ENCODE measurements at places on chromosomes 6 and 20.

DNA sequence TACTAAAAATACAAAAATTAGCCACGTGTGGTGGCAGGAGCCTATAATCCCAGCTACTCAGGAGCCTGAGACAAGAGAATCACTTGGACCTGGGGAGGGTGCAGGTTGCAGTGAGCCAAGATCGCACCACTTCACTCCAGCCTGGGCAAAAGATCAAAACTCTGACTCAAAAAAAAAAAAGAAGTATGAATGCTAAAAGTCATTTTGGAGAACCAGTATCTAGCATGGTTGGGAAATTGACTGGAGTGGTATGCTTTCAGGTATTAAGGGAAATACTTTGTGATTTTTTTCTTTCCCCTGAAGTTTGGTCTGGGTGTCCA is 30.1 kb downstream of the PCMT1 start:
- DNase-seq: no peak

GRCh38 chr20:1802385-1803060 is 92.7 kb upstream of the SIRPA start:
- DNase-seq: no peak

GRCh38 chr20:43843096-43843964 is 71.3 kb upstream of the TOX2 start:
- DNase-seq: no peak

DNA sequence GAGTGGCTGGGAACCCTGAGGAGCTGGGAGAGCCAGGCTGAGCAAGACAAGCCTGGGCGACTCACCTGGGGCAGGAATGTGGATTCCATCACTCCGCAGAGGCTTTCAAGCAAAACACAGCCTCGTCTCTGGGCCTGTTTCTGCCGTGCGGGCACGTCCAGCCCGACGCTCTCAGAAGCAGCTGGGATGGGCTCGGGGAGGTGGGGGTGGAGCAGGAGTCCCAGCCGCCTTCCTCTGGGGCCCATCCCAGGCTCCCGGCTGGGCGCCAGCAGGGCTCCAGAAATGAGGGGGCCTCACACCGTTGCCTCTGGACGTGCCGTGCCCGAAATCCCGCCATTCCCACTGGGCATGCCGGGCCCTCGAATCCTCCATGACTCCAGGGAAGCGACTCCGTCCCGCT is 8.7 kb upstream of the RPS21 start:
- DNase-seq: no peak

- no peak for DNase-seq
These were observed 25.6 kb upstream of the FRMD1 start for GRCh38 chr6:168104636-168105035.

Data from T-helper 9 cell (primary cell).